AML-193 (cell line): ENCODE measurements at places on chromosomes 6 and 20.
A peak's percentile ranks its signal among the peaks of the same experiment; 100 is the strongest.

GRCh38 chr20:33803921-33804337 lies 7.2 kb upstream of the CHMP4B start:
- no peak for DNase-seq

DNA sequence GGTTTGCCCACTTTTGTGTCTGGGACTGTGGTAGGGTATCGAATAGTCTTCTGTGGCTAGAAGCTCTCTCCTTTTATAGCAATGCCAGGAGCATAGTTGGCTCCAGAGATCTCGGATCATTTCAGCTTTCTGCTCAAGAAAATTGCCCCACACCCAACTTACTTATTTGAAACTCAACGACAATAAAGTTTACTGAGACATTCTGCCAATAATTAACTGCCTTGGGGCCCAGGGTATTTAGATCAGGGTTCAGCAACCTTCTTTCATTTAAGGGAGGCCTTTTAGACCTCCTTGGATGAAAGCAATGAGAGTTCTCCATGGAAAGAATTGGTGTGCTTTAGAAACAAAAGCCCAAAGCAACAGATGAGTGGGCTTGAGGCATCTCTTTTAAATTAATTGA lies 53.8 kb upstream of the GMPR start:
- DNase-seq, result no peak

DNA sequence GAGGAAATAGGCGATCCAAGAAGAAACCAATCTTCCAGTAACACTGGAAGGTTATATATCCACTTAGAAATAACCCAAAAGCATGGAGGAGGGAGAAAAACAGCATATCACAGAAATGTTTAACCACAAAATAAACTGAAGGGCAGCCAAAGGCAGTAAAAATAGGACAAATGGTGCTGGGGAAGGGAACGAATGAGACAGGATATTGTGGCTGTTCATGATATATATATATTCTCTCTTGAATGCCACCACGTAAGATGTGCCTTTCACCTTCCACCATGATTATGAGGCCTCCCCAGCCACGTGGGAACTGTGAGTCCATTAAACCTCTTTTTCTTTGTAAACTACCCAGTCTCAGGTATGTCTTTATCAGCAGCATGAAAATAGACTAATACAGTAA lies 162.4 kb downstream of the TBC1D32 start:
- DNase-seq, result no peak

- DNase-seq, result no peak
Measured at GRCh38 chr6:79599725-79600259, 31.3 kb upstream of the SH3BGRL2 start.

GRCh38 chr20:46990017-46990595 lies 95.5 kb downstream of the EYA2 start:
- DNase-seq, result no peak

DNA sequence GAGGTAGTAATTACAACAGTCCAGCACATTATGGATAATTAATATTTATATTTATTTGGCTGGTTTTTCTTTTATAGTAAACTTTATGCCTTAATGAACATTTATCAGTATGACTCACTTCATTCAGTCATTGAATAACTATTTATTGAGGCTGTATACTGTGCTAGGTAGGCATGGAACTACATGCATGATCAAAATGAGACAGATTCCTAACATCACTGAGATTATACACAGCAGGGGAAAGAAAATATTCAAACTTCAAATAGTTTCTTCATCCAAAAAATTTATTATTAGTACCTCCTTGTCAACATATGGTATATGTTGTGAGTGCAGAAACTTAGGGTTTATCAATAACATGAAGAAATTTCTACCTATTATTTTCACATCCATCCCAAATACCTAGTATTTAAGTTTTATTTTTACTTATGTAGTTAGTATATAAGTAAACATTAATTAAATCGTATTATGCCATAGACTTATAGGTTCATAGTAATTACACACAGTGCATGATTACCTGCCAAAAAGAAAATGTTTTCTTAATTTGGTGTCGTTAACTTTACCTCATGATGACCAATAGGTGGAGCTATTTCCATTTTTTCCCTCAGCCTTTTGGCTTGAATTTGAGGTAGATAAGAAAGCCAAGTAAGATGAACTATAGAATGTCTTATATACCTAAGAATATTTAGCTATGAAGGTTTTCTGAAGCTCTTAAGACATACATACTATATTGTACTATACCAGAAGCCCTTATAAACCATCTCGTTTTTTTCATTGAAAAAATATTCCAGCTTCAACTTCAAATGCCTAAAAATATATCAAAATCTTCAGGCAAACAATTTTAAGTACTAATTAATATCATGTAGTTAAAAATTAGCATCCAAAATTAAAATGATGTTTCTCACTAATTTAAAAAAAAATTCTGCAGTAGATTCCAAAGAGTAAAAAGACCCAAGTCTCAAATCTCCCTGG lies 12.5 kb upstream of the TMEM30A start:
- peak; percentile 77 for DNase-seq

DNA sequence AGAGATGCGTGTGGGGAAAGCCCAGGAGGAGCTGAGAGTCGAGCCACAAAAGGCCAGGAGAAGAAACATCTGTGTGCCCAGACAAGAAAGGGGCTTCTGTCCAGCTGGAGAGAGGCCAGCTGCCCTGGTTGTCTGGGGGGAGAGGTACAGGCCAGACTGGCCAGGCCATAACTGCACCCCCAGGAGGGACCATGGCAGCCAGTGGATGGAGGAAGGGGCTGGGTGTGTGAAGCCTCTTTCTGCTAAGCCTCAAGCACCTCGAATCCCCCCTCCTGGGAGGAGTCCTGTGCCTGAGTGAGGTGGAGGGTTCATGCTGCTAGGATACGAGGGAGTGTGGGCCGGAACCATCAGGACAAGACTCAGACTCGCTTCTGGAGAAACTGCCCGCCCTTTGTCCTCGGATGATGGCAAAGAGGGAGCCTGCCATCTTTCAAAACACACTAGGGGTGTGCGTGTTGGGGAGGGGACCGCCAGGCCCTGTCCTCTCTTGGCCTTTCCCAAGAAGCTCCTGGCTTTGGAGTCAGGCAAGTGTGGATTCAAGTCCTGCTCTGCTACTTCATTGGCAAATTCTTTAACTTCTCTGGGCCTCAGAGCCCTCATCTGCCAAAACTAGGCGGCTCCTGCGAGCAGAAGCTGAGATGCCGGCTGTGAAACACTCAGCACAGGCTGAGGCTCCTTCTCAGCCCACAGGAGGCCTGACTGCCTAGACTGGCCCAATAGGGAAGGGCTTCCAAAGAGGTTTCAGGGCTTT lies 90.3 kb downstream of the ASXL1 start:
- DNase-seq, result no peak

GRCh38 chr6:141482796-141483597 lies 649.7 kb upstream of the GJE1 start:
- DNase-seq, result peak; percentile 49

- DNase-seq, result no peak
Measured at GRCh38 chr6:141829566-141830360, 303.0 kb upstream of the GJE1 start.

- peak; percentile 19 for DNase-seq
Measured at GRCh38 chr6:36227379-36228228, 31.1 kb downstream of the BRPF3 start.

GRCh38 chr20:32316667-32317066 lies 39.2 kb downstream of the KIF3B start:
- no peak for DNase-seq

GRCh38 chr6:98769546-98769945 lies 64.8 kb upstream of the POU3F2 start:
- peak; percentile 3 for DNase-seq

GRCh38 chr6:119612911-119613381 lies 263.4 kb upstream of the MAN1A1 start:
- no peak for DNase-seq

GRCh38 chr6:23534351-23534750 lies 591.7 kb upstream of the NRSN1 start:
- no peak for DNase-seq

DNA sequence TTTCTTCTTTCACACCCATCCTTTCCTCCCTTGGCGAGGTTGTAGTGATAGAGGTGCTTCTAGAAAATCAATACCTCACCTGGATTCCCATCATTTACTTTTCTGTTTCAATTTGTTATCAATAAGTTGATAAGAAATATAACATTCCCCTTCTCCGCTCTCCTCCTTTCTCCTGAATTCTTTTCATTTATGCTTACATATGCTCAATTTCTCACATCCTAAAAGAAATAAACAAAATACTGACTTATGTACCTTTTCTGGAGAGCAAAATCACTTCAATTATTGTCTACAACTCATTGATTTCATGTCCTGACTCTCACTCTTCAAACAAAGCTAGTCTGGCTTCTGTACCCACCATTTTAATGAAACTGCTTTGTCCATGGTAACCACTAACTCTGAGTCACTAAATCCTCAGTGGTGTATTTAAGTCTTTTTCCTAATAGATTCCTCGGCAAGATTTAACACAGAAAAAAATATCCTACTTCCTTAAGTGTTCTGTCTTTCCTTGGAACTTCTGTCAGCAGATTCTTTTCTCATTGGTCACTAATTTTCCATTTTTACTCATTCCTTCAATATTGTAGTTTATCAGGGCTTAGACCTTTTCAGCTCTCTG lies 289.6 kb downstream of the RFPL4B start:
- DNase-seq, result no peak
